Stimulated activated CD4-positive, alpha-beta T cell treated with anti-CD3 and anti-CD28 coated beads, Interleukin-4, amount 100 ng/mL, for 1 hour (primary cell): ENCODE measurements at places on chromosomes 11 and 22.

DNA sequence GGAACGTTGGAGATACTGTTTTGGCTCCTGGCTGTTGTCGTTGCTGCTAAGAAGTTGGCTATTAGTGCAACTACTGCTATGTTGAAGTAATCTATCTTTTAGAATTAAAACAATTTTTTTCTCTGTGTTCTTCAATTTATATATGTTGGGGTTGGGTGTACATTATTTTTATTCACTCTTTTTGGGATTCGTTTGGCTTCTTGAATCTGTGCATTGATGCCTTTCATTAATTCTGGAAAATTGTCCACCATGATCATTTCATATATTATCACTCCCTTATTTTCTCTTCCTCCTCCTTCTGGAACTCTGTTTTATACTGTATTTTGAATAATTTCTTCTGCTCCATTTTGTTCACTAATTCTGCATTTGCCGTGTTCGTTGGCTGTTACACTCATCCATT, 199.5 kb upstream of the PLET1 start:
- DNase-seq: no peak

DNA sequence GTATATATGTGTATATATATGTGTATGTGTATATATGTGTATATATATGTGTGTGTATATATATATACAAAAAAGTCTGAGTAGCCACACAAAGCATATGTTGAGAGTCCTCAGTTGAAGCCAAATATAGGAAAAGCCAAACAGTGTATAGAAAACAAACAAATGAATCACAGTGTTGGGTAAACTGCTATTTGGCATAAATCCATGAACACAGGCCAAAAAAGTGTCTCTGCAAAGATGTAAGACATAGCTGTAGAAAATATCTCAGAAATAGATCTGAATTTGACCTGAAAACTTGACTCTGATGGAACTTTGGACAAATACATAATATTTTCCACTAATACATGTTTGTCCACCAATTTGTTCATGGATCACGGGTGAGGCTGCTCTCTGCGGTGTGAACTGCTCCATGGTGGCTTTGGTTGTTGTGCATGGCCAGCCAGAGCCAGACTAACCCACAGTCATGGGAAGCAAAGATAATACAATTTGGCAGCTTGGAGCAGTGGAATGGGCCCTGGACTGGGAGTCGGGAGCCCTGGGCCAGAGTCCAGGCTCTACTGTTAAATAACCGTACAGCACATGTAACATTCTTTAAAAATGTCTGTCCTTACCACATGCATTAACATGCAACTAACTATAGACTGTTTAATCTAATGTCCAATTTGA, 76.9 kb upstream of the EED start:
- DNase-seq: no peak

- no peak for DNase-seq
Observed at GRCh38 chr11:33258631-33259205, 1.5 kb downstream of the HIPK3 start.

DNA sequence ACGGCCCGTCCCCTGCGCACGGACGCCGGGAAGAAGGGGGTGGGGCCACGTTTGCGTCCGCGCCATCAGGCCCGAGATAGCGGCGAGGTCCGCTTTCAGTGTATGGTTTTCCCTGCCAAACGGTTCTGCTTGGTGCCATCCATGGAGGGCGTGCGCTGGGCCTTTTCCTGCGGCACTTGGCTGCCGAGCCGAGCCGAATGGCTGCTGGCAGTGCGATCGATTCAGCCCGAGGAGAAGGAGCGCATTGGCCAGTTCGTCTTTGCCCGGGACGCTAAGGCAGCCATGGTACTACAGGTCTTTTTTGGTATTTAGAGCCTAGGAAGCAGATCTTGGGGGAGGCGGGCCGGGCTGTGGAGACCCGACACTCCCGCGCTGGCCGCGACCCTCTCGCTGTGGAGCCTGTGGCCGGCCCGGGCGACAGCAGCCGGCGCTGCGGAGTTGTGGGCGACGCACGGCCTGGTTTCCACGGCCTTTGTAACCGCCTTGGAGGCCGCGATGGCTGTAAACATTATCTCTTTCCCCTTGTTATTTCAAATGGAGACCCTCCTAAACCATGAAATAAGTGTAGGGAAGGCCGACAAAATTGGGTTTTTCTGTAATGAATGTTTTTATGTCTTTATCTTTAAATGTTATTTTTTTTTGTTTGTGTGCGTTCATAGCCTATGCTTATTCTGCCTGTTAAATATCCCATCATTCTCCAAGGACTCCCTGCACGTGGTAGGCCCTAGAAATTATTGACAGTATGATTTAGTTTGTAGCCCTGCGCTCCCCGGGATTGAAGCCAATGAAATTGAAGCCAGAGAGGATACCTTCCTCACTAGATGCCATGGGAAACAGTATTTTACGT, at the start of gene AASDHPPT:
Gene AASDHPPT, plus strand, starts transcription at position 54 of the 847 bp plus-strand sequence. Its CDS starts 49 bp downstream, at position 103.
- DNase-seq: no peak

DNA sequence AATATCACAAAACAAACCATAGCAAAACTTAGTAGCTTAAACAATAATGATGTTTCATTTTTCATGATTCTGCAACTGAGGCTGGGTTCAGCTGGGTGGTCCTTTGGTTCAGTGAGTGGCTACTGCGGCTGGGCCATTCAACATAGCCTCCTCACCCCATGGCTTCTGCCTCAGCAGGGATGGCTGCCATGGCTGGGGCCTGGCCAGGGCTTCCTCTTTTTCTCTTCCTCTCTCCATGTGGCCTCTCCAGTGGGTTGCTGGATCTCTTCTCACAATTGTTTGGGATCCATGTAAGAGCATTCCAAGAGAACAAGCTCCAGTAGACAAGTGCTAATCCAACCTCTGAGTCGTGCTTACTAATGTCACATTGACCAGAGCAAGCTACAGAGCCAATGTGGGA, 248.6 kb upstream of the PLET1 start:
- DNase-seq: no peak

DNA sequence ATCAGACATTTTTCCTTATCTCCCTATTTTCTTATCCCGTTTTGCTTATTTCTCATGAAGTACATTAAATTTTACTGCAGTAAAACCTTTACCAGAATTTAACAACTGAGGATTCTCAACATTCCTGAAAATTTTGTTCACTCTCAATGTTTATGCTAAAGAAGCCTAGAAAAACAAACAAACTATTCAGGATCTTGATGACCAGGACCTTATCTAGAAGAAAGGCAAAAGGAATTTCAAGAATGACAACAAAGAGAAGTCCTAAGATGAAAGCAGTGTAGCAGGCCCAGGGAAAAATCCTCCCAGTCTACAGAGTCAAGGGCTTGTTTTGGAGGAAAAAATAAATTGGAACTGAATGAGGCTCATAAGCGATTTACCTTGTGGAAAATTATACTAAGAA, 283.3 kb upstream of the ARHGAP42 start:
- DNase-seq: no peak

- no peak for DNase-seq
Observed at GRCh38 chr22:38026130-38027111, 30.8 kb upstream of the PICK1 start.

DNA sequence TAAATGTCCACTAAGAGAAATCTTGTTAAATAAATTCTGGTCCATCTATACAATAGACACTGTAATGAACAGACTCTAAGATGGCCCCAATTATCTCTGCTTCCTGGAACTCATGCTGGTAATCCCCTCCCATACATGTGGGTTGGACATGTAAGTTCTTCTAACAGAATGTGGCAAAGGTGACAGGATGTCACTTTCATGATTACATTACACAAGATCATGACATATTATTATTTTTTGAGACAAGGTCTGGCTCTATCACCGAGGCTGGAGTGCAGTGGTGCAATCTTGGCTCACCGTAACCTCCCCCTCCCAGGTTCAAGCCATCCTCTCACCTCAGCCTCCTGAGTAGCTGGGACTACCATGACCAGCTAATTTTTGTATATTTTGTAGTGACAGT, 14.6 kb upstream of the NDUFC2 start:
- no peak for DNase-seq

DNA sequence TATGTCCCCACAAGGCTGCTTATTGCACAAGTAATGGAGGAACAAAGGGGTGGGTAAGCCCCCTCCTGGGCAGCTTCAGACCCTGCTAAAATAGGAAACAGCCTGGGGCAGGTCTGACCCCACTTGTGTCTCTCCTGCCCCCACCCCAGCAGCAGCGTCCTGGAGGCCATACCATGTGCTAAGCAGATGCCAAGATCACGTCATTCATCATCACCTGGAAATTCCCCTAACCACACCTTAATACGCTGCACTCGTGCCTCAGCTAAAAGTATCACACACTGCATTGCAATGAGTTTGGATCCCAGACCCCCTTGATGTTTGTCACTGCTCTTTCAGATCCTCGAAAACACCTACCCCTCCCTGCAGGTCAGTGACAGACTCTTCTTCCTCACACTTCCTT, 27.8 kb upstream of the GGTLC2 start:
- peak; percentile 14 for DNase-seq
